Calu3 (cell line): ENCODE measurements at places on chromosomes 13 and 19. TPM values are rescaled to one million over a fixed set of nuclear protein-coding genes. Genes with fewer than 3 reads are reported as not detected.
A peak's percentile ranks its signal among the peaks of the same experiment; 100 is the strongest.

The ZNF555 gene
- 3.8 and 5.7 TPM in 2 replicates for total RNA-seq

DNA sequence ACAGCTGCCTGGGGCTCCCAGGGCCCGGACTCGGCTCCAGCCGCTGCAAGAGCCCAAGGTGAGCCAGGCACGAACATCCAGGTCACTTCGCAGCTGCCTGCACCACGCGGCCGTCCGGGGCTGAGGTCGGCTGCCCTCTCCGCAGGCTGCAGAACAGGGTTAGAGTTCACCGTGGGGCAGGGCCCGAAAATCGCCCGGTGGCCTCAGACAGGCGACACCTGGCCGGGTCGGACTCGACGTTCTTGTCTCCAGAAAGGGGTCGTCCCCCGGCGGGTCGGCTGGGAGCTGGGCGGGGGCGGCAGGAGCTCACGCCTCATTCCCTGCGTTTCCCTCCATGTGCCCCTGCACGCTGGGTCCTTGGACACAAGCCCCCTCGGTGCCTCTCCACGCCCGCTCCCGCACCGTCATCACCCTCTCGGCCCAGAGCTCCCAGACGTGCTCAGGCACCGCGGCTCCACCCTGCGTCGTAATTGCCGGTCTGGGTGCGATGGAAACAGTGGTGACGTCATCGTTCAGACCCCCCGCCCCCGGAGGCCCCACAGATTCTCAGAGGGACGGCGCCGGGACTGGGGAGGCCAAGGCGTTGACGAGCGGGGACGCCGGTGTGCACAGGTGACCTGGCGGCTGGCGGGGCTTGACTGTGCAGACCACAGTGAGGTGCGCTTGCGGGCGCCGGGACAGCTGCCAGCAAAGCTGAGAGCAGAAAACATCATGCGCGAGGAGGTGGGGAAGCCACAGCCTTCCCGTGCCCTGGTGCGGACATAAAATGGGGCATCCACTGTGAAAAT is 4.0 kb upstream of the GRIN3B start:
- DNase-seq: peak; percentile 33
- H3K4me3 ChIP-seq: peak overlapping the region; percentile 58
- H3K27me3 ChIP-seq: peaks cover 26% of the 10 kb centered on the region
- peaks cover 24% of the 10 kb centered on the region for H3K36me3 ChIP-seq
- H3K4me1 ChIP-seq: no peaks in the 10 kb centered on the region

DNA sequence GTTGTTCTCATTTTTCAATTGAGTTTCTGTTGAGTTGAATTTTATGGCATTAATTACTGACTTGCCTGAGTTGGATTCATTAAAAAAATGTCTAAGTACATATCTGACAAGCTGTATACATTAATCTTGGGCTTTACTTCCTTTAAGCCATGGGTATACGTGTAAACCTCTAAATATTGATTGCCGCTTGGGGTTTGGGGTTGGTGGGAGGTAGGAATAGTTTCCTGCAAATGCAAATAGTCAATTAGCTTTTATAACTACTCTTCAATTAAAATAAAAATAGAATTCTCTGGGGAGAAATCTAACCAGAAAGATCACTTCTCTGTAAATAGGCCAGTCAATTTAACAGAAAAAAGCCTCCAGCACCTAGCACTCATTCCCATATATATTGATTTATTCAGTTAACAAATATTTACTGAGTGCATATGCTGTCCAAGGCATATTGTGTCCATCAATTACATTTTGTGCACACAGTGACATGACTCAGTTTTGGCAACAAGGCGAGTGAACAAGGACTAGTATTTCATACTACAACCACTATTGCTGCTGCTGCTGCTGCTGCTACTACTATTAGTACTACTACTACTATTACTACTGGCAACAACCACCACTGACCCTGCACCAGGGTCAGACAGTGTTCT is 306.8 kb downstream of the RFC3 start:
- DNase-seq: peak; percentile 8
- no peaks in the 10 kb centered on the region for H3K36me3 ChIP-seq
- H3K4me1 ChIP-seq: peaks cover 7% of the 10 kb centered on the region
- no peak overlapping the region for H3K4me3 ChIP-seq
- no peaks in the 10 kb centered on the region for H3K27me3 ChIP-seq

- H3K27ac ChIP-seq: no peak overlapping the region
- H3K27me3 ChIP-seq: no peaks in the 10 kb centered on the region
- DNase-seq: no peak
- H3K36me3 ChIP-seq: no peaks in the 10 kb centered on the region
- H3K4me1 ChIP-seq: no peaks in the 10 kb centered on the region
Measured at GRCh38 chr13:34086281-34086680, 268.3 kb downstream of the RFC3 start.

- no peak for DNase-seq
- no peaks in the 10 kb centered on the region for H3K36me3 ChIP-seq
- H3K27me3 ChIP-seq: no peaks in the 10 kb centered on the region
Measured at GRCh38 chr13:48175185-48175584, 57.8 kb upstream of the ITM2B start.

DNA sequence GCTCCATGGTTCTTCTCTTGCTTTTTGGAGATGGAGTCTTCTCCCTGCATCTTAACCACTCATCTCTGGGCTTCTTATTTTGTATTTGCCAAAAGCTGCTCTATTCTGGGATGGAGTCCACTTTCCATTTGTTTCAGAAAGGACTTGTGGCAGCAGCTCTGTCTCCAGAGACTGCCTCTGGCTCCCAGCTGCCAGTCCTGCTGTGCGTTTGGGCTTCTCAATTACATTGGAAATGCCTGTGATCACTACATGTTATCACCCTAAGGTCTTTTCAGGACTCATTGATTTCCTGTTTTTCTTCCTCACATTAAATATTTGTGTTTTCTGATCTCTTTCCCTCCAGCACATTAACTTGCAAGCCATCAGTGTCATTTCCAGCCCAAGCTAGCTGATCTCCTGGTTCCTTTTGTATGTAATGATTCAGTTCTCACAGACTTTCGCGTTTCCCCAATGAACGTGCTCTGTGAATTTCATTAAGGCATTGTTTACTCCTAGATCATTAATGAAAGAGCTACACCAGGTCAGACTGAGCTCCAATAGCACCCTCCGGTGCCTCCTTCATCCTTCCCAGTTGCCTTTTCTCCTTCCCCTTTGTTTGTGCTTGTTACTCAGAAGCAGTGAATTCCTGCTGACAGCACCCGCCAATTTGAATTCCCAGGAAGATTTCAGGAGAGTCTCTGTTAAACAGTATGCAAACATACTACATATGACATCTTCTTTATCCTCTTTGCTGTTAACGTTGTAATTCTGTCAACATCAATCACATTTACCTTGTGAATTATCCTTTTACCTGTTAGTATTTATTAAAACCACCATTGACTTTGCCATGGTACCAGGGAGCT is 3.0 kb downstream of the CBY2 start:
- DNase-seq: no peak
- H3K27ac ChIP-seq: no peak overlapping the region
- no peaks in the 10 kb centered on the region for H3K4me1 ChIP-seq
- H3K36me3 ChIP-seq: no peaks in the 10 kb centered on the region

- no peak overlapping the region for H3K27ac ChIP-seq
- H3K4me3 ChIP-seq: no peak overlapping the region
- no peaks in the 10 kb centered on the region for H3K4me1 ChIP-seq
- H3K27me3 ChIP-seq: peaks cover 16% of the 10 kb centered on the region
Measured at GRCh38 chr13:39095500-39095899, 57.2 kb downstream of the NHLRC3 start.
